NCI-H2081 treated with DMSO at 0.1 percent for 48 hours (cell line): ENCODE measurements at places on chromosomes 1 and 21.

- no peak for DNase-seq
These were observed 102.8 kb downstream of the DNM3 start for GRCh38 chr1:171943973-171944561.

DNA sequence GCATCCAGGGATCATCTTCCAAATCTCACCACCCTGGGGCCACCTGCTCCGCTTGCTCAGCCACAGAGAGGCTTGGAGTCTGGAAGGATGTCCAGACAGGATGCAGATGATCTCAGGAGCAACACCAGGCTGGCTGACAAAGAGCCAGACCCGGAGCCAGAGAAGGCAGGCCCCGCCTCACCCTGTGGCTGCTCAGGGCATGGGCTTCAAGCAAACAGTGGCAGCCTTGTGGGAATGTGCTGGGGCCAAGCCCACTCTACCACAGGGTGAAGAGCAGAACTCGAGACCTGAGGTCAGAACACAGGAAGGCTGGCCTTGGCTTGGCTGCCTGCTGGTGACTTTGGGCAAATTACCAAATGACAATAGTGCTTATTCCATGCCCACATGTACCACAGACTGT is 45.5 kb downstream of the MRPL37 start:
- no peak for DNase-seq

DNA sequence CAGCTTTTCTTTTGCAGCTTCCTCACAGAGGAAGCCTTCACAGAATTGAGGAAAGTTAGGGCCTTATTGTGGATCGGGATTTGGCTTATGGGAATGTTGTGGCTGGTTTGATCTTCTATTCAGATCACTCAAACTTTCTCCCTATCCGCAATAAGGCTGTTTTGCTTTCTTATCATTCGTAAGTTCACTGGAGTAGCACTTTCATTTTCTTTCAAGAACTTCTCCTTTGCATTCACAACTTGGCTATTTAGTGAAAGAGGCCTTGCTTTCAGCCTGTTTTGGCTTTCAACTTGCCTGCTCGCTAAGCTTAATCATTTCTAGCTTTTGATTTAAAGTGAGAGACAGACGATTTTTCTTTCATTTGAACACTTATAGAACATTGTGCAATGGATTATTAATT is 181.9 kb upstream of the B3GALT2 start:
- DNase-seq, result no peak

DNA sequence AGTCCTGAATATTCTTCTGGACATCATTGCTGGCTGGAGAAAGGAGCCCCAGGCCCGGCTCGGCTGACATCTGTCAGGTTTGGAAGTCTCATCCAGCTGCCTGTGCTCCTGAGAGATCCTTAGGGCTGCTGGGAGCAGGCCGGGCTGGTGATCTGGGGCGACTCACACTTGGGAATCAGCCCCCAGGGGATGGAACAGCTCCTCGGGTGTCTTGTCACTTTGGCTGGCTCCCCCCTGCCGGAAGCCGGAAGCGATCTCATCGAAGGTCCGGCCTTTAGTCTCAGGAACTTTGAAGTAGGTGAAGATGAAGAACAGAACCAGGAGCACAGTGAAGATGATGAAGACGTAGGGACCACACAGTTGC is 31.8 kb downstream of the SLC2A1 start:
- DNase-seq, result no peak

GRCh38 chr1:18175530-18176377 is 68.2 kb downstream of the IGSF21 start:
- DNase-seq, result no peak

DNA sequence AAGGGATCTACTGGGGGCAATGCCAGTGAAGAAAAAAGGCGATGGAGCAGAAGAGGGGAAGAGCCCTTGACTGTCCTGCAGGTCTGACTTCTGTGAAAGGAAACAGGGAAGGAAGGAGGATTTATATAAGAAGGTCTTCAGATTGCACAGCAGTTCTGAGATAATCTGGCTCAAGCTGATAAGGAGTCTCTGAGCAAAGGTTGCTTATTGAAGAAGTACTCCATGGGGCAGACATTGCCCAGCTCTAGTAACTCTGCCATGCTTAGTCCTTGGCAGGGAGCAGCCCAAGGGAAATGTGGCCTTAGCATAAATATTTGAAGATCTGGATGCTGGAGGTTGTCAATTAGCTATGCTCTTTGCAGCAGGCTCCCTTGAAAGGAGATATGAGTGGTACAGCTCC is 15.9 kb upstream of the TTF2 start:
- DNase-seq, result no peak

DNA sequence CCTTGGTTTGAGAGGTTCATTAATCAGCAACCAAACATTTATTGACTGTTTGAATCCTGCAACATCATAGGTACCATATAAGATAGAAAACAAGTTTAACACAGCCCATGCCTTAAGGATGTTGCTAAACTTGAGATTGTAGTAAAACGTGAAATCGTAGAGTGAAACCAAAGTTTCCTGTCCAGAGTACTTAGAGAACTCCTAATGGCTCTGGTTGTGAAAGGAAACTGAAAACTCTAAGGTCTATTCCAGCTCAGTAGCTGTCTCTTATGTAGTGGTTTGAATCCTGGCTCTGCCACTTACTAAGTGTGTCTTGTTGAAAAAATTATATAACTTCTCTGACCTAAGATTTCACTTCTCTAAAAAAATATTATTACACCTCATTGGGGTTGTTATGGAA is 310.9 kb downstream of the NTNG1 start:
- no peak for DNase-seq

GRCh38 chr21:25635310-25635709 is 3.7 kb upstream of the JAM2 start:
- no peak for DNase-seq

DNA sequence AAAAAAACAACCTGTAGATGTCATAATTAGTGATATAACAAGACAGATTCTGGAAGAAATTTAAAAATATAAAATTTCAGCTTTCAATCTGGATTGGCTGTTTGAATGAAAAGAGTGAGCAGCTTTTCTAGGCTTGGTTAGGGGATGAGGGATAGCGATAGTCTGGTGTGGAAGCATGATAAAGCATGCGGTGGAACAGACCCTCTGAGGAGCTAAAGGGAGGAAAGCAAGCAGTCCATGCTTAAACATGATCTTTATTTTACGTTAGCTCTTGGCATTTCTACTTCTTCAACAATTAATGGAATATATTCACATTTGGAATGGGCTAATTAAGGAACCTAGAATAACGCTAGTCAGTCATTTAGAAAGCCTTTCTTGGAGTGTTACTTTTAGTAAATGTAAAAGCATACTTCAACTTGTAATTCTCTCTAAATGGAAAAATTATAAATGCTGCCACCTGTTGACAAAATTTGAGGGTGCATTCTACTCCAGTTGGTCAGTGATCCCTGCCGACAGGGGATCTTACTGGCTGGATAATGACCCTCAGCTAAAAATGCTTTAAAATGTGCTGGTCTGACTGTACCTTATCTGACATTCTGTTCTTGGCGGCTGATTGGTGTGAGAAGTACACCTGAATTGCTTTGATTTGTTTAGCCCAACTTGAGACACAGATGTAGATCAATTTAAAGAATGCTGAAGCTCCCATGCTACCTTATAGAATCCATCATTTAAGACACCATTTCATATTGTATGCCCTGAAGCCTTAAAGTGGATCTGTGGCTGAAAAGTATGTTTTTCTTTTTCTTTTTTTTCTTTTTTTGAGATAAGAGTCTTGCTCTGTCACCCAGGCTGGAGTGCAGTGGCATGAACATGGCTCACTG is 61.2 kb downstream of the AK4 start:
- DNase-seq, result no peak

GRCh38 chr1:31062867-31063380 is 2.6 kb downstream of the PUM1 start:
- DNase-seq, result no peak
